NCI-H524 (cell line): ENCODE measurements at places on chromosomes 5 and 9.

- no peak for DNase-seq
Measured at GRCh38 chr5:3778945-3779344, 183.3 kb downstream of the IRX1 start.

DNA sequence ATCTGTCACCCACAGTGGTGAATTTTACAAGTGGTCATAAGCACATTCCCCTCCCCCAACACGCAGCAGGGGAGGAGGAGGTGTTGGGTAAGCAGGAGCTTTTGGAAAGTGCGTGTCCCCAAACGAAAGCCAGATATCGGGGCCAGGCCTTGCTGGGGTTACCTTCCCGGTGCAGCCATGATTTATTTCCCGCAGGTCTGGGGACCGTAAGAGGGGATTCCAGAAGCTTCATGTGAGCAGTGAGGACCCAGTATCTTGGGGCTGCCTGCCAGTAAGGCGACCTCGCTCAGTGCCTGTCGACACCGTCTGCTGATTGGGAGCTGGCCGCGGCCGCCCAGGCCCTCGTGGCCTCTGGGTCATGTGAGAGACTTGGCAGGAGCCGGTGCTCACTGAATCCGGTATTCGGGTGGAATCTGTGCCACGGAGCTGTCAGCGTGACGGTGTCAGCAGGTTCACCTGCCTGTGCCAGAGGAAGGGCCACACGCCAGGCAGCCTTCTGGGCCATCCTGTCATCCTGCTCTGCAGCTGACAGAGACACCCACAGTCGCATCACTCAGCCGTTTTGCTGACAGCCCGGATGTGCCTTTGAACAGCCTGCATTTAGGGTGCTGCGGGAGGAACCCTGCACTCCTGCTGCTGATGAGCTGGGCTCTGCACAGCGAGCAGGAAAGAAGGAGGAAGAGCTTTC, 37.3 kb downstream of the SEC61B start:
- peak; percentile 16 for DNase-seq

DNA sequence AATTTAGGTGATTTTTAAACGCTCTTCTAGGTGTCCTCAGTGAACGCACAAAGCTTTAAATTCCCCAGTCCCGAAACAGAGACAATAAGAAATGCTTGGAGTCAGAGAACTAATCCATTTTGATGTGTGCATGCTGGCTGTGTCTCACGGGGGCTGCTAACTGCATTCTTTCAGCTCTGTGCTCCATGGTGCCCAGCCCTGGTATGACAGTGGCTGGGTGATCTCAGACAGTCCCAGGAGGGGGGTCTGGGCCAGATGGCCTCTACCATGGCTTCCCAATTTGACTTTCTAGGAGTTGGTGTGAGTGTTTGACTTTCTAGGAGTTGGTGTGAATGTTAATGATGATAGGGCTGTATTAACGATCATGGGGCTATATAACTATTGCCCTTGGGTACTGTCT, 12.1 kb downstream of the OLFM1 start:
- DNase-seq: peak; percentile 20

GRCh38 chr9:86827893-86828292, 119.4 kb downstream of the GAS1 start:
- no peak for DNase-seq

DNA sequence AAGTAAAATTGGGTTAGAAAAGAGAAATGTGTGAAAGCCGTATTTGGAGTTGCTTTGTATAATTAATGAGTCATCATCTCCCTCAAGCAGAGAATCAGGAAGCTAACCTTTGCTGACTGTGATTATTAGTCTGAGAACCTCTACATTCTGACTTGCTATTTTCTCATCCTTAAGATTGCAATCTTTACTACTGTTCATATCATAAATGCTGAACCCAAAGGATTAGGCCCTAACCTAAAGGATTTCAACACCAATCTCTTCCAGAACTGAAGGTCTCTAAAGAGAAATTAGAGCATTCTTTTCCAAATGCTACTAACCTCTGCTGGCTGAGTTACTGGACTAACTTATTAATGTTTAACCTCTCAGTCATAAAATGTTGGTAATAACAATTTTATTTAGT, 538.1 kb upstream of the MEF2C start:
- DNase-seq: no peak

DNA sequence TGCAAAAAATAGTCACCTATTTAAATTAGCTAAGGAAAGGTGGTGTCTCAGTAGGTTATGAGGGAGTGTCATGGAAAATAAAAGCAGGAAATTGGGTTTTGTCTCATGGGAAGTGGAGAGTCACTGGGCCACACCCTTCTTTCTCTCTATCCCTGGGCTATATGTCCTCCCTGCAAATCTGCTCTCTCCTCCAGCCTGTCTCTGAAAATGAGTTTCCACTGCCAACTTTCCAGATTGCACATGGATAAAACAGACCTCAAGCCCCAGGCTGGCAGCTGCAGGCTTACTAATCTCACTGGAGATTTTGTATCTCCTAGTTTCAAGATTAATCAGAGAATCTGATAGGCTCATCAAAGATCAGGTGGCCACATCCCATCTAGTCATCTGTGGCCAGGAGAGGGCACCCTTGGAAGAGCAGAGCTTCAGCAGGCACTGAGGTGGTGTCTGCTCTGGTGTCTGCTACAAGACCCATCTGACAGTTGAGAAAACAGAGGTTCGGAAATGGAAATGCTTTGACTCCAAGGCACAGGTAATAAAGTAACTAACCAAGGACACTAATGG, 178.9 kb downstream of the MSX2 start:
- DNase-seq: peak; percentile 80

GRCh38 chr5:56088967-56089829, 94.4 kb upstream of the IL6ST start:
- no peak for DNase-seq

DNA sequence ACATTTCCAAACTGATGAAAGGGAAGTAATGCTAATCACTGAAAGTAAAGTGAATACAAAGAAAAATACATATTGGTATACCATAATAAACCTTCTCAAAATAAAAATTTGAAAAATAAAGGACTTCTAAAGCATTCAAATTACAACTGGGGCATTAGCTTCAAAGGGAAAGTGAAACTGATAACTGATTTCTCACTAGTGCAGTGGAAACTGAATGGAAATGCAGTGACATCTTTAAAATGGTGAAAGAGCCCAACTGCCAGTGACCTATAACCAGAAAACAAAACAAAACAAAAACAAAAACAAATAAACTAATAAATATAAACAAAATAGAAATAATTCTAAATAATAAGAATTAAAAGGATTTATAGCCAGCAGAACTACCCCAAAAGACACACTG, 297.5 kb upstream of the GRIN3A start:
- no peak for DNase-seq

DNA sequence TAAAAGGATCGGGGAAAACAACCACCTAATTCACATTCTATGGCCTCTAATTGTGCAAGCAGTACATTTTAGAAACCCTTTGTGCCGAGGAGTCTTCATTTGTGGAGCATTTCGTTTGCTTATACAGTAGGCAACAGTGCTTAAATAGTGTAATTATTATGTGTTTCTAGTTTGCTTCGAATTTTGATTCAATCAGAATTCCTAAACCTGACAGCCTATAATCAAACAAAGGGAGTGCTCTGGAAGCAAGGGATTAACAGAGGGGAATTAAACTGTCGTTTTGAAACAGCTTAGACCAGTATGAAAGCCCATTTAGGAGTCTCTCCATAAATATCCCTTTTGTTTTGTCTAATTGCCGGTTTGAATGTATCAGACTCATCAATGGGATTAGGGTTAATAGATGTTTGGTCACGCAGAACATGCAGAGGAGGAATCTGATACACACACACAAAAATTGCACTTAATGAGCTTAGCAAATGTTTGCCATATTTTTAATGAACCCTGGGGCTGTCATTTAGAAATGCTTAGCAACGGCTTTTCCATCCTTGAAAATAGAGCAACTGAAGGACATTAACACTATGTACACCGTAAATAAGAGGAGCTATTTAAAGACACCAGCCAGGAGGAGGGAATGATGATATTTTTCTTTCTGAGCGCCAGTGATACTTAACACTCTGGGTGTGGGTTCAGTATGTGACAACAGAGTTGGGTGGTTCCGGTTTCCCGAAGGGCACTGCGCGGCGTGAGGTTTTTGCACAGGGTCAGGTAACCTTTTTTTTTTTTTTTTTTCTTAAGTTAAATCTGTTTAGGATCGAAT, 404.7 kb downstream of the TLE4 start:
- DNase-seq: peak; percentile 24

DNA sequence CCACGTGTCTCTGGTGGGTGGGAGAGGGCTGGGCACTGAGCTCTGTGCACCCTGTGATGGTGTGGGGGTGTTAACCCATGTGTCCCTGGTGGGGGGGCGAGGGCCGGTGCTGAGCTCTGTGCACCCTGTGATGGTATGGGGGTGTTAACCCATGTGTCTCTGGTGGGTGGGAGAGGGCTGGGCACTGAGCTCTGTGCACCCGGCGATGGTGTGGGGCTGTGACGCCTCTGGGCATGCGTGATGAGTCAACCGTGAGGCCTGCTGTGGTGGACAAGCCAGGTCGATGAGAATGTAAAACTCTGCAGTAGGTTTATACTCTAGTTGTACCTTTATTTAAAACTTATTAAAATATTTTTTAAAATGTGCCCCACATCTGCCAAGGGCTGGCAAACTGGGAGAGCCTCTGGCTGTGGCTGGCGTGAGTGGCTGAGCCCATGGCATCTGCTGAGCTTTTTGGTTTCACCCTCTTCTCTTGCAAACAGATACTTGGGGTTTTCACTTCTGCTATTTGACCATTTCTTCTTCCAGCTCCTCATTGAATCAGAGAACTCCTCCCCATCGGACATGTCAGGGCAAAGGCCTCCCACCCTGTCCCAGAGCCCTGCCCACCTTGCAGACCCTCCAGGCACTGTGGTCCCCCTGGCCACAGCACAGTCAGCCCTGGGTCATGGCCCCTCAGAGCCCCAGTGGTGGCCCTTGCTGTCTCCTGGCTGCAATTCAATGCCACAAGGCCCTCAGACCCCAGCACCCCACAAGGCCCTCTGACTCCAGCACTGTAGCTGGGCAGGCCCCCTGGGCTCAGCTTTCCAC, 18.5 kb upstream of the EXOC3 start:
- no peak for DNase-seq

DNA sequence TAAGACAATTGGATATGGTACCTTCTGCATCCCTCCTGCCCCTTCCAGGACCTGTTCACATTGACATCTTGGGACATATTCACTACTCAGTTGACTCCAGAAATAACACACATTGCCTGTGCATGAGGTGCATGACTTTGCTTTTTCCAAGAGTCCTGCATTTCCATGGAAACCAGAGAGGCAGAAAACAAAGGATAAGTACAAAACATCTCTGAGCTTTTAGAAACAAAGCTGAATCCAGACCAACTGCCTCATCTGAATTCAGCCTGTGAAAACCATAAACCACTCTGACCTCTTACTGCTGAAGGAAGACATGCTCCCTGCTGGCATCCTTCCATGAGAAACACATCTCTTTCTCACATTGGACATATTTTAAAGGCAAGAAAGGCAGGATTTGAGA, 695.1 kb downstream of the TAF11L14 start:
- no peak for DNase-seq

DNA sequence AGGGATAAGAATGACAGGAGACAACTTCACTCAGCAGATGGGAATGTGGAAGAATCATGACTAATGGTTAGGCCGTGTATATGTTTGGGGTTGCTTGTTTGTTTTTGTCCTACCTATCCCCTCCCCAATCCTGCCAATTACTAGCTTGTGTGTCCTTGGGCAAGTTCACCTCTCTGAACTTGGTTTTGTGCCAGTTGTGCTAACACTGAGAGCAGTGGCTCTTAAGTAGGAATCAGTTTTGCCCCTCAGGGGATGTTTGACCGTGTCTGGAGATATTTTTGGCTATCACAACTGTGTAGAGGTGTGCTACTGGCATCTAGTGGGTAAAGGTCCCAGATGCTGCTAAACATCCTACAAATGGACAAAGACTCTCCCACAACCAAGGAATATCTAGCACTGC, 287.0 kb downstream of the DMRT2 start:
- DNase-seq: no peak

GRCh38 chr5:28517691-28518090, 1479.3 kb upstream of the CDH9 start:
- DNase-seq: no peak

DNA sequence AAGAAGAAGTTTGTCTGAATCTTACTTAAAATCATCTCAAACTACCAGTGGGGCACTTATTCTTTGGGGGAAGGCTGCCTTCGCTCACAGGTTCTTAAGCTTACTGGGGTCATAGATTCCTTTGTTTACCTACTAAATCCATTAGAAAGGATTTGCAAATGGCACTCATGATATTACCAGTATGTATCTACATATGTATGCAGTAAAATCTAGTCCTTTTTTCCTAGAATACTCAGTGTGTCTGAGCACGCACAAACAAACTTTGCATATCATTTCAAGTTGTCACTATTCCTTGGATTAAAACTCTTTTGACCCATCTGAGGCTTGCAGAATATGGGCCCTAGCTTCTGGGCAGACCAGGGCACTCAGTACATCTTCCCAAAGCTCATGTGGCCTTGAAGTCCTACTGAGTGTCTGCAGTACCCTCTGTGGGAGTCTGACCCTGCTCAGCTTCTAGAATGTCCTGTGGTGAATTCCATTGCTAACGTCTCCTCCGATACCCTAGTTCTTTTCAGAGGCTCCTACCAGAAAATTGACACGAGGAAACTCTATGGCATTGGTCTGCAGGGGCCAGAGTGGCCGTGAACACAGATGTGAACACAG, 297.9 kb downstream of the SLIT3 start:
- DNase-seq: no peak

DNA sequence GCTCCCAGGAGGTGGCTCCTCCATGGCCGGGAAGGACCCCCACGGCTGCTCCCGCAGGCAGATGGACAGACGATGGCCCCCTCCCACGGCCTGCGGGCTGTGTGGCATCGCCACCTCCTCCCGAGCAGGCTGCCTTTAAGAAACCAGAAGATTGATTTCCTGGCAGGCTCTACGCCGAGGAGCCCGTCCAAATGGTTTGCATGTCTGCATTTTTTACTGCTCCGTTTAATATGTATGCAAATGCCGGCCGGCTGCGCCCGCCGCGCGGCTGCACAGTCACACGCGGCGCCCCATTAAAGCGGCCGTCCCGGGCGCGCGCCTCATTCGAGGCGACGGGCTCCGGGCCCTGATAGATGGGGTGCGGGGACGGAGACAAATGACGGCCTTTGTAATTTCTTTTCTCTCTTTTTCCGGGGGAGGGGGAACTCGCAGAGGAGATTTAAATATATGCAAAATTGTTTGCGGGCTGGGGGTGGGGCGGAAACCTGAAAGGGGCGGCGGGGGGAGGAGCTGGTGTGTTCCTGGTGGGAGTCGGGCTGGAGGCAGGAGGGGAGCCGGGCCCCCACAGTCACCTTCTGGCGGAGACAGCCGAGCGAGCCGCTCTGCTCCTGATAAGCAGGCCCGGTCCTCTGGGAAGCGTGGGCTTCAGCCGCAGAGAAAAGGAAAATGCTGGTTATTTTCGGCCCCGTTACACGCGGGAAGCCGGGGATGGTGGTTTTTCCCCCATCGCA, 158.7 kb upstream of the IER5L start:
- no peak for DNase-seq
